ENCODE measurements at places on chromosomes 6 and 20.

DNA sequence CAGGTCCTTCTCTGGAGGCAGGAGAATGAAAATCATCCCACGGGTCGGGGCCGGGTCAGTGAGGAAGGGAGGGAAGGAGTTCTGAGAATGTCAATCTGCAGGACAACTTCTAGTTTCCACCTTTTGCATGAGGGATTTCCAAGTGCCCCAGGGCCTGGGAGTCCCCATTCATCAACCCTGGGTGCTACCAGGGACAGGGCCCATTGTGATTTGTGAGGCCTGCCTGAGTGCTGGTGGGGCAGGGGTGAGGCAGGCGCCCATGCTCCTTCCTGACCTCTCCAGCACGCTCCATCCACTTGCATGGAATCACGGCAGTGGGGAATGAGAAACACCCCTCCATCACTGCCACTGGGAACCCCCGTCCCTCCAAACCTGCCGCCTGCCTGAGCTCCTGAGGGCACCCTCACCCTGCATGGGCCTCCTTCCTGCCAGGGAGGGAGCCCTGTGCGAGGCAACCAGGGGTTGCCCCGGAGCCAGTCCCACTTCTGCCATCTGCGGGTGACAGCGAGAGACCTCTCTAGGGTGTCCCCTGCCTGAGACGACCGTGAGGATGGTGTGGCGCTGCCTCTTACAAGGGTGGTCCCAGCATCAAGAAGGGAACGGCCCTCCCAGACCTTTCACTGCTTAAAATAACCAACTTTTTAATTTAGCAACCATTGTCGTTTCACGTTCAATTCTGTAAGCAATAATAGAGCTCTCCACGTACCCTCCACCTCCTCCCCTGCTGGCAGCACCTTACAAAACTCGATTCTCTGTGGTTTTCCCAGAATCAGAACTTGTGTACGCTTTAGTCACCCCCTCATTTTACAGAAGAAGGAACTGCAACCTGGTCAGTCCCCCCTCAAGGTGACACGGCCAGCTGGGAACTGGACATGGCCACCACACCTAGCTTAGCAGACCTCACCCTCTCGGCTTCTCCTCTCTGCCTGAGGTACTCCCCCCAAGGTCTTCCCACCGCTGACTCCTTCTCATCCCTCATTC, 28.6 kb downstream of the PMEPA1 start:
- peak; percentile 46 for DNase-seq

DNA sequence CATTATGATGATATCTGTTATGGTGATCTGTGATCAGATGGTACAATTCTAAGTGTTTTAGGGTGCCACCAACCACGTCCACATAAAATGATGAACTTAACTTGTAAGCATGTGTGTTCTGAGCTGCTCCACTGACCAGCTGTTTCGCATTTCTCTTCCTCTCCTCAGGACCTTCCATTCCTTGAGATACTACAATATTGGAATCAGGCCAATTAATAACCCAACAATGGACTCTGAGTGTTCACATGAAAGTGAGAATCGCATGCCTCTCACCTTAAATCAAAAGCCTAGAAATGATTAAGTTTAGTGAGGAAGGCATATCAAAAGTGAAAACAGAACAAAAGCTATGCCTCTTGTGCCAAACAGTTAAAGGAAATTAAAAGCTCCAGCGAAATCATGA, 114.6 kb downstream of the MAN1A1 start:
- DNase-seq: no peak

DNA sequence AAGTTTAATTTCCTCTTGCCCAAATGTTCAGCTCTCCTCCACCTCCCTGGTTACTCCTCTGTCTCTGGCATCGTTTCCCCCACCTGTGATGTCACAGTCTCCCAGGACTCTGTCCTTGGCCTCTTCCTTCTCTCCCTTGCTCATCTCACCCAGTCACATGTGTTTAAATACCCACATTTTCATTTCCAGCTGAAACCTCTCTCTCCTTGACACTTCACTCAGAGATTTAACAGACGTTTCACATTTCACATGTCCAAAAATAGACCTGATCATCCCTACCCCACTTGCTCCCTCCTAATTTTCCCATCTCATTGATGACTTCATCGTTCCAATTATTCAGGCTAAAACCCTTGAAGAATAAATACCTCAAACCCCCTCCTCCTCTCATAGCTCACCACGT, 604.1 kb upstream of the JAG1 start:
- DNase-seq: no peak

DNA sequence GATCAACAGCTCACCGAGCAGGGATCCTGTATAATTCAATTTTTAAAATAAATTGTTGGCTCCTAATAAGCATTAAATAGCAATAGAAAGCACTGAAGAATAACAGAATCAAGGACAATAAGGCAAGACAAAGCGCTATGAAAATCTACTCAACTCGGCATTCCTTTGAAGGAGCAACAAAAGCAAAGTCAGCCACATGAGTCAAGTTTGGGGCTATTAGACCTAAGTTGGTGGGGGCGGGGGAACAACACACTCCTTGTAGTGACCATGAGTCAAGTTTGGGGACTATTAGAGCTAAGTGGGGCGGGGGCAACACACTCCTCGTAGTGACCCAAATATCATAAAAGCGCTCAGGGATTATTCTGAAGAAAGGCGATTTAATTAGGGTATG, 120.0 kb downstream of the FOXC1 start:
- no peak for DNase-seq

DNA sequence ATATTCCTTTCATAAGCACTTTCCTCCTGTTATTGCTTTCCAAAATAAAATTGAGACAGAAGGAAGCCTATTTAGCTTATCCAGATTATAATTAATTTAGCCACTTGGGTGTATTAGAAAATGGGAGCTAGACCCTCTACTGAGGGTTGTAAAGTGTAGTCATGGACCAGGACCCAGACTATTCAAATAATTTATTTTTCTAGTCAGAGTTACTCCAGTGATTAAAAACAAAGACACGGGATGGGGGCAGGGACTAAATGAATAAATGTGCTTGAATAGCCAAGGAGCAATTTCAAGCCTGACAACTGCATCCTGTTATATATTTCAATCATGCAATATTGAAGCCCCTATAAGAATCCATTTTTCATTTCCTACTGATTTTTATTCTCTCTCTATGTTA, 41.6 kb downstream of the KLHL32 start:
- no peak for DNase-seq

- DNase-seq: no peak
Measured at GRCh38 chr6:64817525-64817924, 889.5 kb downstream of the EYS start.

DNA sequence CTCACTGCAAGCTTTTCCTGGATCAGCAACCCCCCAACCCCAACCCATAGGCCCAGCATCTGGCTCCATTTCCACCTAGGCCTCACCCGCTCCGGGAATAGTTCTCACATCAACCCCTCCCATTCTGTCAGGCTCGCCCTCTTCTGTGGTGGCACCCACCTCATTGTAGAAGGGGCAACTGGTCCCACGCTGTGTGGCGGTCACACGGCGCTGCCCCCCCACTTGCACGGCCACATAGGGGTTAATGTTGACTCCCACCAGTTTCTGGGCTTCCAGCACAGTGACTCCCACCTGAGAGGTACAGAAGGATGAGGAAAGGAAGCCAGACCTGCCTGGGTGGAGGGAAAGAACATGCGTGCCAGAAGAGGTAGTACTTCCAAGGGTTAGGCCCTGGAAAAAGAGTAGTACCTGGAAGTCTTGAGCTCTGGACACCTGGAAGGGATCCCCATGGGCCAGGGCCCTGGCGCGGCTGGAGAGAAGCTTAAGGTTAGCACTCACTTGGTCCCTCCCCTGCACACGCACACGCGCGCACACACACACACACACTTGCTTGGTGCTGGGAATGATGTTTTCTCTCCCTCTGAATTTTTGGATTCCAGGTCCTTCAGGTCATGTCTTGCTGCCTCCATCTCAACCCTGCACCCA, 12.7 kb upstream of the SPAG4 start:
- DNase-seq: no peak

- DNase-seq: no peak
Measured at GRCh38 chr20:11553603-11554002, 364.1 kb upstream of the BTBD3 start.

DNA sequence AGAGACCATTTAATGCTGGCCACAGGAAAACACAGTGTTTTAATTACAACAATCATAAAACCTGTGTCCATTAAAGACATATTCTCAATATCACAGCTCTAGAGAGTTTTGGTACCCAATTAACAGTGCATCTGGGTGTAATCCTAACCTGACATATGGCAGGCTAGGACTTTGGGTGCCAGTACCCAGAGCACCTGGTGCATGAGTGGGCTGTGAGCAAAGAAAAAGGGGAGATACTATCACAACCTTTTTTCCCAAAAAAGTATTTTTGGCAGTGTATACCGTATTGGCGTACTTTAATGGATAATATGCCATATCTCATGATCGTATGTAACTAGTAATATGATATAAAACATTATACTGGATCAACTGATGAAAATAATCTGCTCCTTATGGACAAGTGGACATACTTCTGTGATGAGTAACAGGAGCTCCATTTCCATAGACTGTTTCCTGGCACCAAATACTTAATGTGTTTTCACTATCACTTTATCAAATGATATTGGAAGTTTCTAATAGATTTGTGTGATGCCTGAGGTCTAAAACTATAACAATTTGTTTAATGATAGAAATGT, 91.7 kb downstream of the COL19A1 start:
- no peak for DNase-seq

- DNase-seq: no peak
Measured at GRCh38 chr6:131356161-131356560, 216.9 kb upstream of the ARG1 start.

GRCh38 chr20:39541136-39541803, 579.1 kb downstream of the DHX35 start:
- no peak for DNase-seq

- no peak for DNase-seq
Measured at GRCh38 chr6:21423106-21423854, 170.3 kb upstream of the SOX4 start.

DNA sequence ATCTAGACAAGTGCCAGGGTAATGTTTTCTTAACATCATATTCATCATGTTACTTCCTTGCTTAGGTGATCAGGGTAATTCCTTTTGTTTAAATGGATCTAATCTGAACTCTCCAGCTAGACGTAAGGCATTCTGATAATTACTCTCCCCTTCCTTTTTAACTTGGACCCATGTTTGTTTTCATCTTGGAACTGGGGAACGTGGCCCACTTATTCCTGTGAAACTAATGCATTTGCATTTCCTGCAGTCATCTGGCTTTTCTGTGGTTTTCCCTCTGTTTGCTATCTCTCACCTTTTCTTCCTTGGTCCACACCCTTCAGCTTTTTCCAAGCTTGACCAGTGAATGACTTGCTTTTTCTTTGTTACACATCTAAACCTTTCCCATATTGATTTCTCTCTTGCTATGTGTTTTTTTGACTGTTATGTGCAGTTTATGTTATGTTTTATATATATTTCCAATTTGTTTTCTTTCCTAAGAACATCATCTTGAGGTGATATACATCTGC, 33.3 kb downstream of the SLX4IP start:
- DNase-seq: no peak

GRCh38 chr6:164346631-164347030, 932.1 kb downstream of the QKI start:
- no peak for DNase-seq

- DNase-seq: no peak
Measured at GRCh38 chr20:49287555-49288249, 9.8 kb upstream of the ZNFX1 start.

DNA sequence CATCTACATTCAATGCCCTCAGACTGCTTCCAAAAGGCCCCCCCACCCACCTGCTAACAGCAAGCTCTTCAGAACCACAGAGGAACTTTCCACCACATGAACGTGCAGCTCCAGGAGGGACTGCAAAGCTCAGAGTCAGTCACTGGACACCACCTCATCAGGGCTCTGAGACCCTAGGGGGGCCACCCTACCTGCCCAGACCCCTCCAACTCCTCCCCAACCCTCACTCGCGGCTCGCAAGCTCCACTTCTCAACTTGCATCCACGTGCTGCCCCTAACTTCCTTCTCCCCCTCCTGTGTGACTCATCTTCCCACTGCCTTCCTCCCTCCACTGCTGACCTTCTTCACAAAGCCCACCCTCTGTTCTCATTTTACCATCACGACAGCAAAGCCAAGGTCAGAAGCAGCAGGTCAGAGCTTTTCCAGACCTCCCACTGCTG, 6.5 kb downstream of the MBOAT1 start:
- DNase-seq: no peak

- no peak for DNase-seq
Measured at GRCh38 chr6:24926192-24926591, 9.6 kb downstream of the RIPOR2 start.

DNA sequence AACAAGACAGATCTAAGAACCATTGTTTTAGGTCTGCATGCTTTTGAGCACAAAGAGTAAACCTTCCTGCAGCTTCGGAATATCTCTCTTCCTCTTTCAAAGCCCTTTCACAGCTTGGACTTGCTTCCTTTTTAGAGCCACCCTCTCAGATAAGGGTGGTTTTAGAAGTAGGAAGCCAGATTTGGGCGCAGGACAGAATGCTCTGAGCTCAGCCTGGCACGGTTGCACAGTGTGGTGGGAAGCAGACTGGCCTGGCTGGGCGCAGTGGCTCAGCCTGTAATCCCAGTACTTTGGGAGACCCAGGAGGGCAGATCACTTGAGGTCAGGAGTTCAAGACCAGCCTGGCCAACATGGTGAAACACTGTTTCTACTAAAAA, 35.6 kb upstream of the PNRC1 start:
- no peak for DNase-seq

DNA sequence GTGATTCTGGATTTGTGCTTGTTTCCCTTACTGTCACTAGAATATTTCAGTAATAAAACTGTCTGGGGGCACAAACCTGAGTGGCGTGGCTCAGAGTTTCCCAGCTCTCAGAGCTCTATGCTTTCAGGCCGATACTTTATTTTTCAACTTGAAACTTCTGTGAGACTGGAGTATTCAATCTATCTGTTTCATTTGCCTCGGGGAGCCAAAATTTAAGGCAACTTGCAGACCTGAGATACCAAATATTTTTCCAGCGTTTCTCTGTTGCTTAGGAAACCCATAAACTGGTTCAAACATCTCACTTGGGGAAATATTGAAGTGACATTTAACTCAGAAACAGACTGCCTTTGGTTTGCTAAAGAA, 74.7 kb downstream of the SOBP start:
- no peak for DNase-seq

DNA sequence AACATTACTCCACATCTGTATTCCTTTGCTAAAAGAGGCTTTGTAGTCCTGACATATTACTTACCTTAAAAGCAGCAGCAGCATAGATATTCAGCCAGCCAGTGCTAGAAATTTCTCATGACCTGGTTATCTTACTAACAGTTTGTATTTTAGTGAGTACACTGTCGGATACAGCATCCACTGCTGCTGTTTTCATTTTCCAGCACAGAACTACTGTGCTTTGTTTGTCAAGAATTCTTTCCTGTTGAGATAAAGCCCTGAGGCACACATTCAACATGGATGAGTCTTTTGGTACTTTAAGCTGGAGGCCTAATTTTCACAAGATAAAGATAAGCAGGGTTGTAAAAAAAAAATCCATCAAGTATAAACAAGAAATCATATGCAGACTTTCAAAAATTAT, 311.2 kb upstream of the OPRM1 start:
- DNase-seq: no peak

- no peak for DNase-seq
Measured at GRCh38 chr6:158769771-158770432, 49.3 kb downstream of the EZR start.
